Heart left ventricle (tissue), 16 donors: ENCODE measurements at places on chromosomes 12 and 14. TPM values are rescaled to one million over a fixed set of nuclear protein-coding genes. Genes with fewer than 3 reads are reported as not detected.
A peak's percentile ranks its signal among the peaks of the same experiment; 100 is the strongest.

DNA sequence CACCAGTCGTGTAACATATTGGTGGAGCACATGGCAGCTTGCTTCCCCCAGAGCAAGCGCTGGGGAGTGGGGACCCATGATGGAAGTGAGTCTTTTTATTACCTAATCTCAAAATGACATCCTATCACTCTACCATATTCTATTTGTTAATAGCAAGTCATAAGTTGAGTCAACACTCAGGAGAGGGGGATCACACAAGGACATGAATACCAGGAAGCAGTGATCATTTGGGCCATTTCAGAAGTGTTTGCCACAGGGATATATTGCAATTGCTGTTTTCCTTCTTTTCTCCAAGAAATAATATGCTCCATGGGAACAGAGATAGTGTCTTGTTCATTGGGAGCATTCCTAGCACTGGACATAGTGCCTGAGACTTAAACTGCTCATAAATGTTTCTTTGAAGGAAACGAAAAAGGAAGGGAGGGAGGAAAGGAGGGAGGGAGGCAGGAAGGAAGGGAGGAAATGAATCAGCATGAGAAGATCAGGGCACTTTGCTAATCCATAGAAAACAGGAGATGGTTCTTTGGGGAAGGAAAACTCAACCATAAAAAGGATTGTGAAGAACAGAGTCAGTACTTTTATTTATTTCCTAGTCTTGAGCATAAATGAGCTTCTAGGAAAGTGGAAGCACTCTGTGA lies 39.2 kb upstream of the EEA1 start:
- DNase-seq, result no peak

GRCh38 chr12:52837781-52838608 lies 3.9 kb upstream of the KRT79 start:
- DNase-seq, result no peak

Gene PEX5
- 9.7 TPM for polyA plus RNA-seq

DNA sequence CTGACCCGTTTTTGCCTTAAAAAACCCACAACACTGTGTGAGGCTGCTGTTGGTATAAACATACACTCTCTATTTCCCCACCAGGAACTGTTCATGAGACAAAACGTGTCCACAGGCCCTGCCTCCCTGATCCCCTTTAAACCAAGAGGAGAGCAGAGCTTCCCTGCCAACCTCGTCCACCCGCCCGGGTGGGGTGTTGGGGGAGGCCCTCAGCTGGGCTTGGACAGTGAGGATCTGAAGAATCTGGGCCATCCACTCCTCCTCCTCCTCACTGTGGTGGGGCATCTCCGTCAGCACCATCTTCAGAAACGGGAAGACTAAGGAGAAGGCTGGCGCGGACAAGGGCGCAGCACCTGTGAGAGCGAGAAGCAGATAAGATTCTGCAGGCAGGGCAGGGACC lies 36.8 kb downstream of the GCN1 start:
- no peak for DNase-seq

Gene PRB2
- not detected for polyA plus RNA-seq

- no peak for DNase-seq
Measured at GRCh38 chr14:52318062-52318461, 4.0 kb downstream of the PTGER2 start.

DNA sequence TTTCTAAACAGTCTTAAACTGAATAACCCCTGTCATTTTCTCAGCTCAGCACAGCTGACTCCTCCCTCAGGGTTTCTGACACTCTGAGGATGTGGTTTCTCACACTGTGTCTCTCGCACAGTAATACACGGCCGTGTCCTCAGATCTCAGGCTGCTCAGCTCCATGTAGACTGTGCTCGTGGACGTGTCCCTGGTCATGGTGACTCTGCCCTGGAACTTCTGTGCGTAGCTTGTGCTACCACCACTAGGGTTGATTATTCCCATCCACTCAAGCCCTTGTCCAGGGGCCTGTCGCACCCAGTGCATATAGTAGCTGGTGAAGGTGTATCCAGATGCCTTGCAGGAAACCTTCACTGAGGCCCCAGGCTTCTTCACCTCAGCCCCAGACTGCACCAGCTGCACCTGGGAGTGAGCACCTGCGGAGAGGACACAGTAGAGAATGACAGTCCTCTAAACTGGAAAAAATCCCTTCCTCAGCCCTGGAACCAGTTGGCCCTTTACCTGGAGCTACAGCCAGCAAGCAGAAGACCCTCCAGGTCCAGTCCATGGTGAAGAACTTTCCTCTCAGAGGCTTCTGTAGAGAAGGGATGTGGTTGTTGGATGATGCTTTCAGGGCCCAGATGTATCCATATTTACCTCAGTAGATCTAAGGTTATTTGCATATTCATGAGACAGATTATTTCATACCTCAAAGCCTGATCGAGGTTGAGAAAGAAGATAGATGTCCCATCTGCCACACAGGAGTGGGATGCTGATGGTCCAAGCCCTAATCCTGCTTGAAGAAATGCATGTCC lies 984.8 kb downstream of the TMEM121 start:
- DNase-seq, result no peak

Gene HOXC12
- polyA plus RNA-seq, result not detected

GRCh38 chr14:51454351-51454750 lies 197.4 kb upstream of the FRMD6 start:
- DNase-seq, result no peak

- DNase-seq, result no peak
Measured at GRCh38 chr12:17304503-17305347, 698.8 kb upstream of the LMO3 start.

Gene JAG2
- 19.1 TPM for polyA plus RNA-seq

DNA sequence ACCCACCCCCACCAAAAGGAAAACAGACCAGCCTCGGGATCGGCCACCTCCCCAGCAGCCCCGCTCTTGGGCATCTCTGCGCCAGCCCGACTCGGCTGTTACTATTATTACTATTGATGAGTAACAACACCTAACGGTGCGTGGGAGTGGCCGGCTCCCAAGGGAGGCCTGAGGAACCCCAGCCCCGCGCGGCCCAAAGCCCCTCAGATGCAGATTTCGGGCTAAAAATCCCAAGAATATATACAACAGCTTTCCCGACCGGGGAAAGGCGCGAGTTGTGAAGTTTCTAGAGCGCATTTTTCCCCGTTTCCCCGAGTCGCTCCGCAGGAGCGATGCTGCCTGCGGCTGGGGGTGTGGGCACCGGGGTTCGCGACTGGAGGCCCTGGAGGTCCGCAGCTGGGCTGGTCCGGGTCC lies 565 bp downstream of the NT5DC3 start:
- peak; percentile 38 for DNase-seq

GRCh38 chr12:122749569-122750332 lies 2.9 kb upstream of the DENR start:
- DNase-seq, result no peak

DNA sequence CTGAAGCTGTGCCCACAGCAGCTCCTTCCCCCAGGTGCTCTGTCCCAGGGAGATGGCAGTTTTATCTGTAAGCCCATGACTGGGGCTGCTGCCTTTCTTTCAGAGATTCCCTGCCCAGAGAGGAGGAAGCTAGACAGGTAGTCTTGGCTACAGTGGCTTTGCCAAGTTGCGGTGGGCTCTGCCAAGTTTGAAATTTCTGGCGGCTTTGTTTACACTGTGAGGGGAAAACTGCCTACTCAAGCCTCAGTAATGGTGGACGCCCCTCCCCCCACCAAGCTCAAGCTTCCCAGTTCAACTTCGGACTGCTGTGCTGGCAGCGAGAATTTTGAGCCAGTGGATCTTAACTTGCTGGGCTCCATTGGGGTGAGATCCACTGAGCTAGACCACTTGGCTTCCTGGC lies 124.7 kb downstream of the MSRB3 start:
- DNase-seq, result no peak

Gene PIK3C2G
- not detected for polyA plus RNA-seq

Gene SERPINA1
- polyA plus RNA-seq, result 8.7 TPM
